ENCODE measurements at places on chromosomes 6 and 20.

DNA sequence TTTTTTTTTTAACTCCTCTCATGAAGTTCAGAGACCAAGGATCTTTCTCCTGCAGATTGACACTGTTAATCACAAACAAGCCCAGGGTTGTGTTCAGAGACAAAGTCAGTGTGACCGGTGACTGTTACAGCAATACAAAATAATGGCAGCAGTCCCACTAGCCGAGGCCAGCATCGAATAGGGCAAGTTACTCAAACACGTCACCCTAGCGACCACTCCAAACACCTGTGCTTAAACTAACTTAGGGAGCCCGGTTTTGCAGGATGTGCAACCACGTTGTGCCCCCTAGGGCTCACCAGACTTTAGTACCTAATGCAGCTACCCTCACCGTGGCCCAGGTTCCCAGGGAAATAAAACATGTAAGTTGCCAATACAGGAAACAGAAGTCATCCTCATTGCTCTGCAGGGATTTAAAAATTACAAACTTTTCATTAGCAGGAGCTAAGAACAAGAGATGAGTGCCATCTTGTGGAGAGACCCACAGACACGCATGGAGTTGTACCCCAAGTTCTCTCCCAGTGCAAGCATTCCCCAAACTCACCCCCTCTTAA, 38.1 kb downstream of the FAM50B start:
- DNase-seq: peak; percentile 32

GRCh38 chr20:11454966-11455799, 462.5 kb upstream of the BTBD3 start:
- no peak for DNase-seq

- DNase-seq: no peak
Measured at GRCh38 chr20:31454361-31454760, 13.9 kb downstream of the DEFB123 start.

DNA sequence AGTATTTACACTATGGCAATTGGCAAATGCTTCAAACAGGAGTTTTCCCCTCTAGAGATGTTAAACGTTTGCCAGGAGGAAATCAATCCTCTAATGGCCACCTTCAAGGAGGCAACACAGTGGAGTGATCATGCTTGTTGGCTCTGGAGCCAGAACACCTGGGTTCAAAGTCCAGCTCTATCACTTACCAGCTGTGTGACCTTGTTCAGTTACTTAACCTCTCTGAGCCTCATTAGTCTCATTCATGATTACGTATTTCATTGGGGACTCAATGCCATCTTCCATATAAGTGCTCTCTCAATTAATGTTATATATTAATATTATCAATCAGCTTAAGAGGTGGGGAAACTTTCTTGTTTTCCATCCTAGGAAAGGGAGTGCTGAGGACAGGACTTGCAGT, 26.1 kb downstream of the SLC52A3 start:
- no peak for DNase-seq

GRCh38 chr6:145491126-145491525, 244.2 kb downstream of the EPM2A start:
- no peak for DNase-seq

GRCh38 chr20:58521763-58522162, 6.6 kb upstream of the APCDD1L start:
- DNase-seq: no peak

Measured in D721Med (cell line).